SHP77 (cell line): ENCODE measurements at places on chromosomes 1 and 21.
A peak's percentile ranks its signal among the peaks of the same experiment; 100 is the strongest.

GRCh38 chr21:41254090-41254700 lies 62.4 kb upstream of the FAM3B start:
- DNase-seq, result no peak

GRCh38 chr1:182700351-182700709 lies 15.9 kb upstream of the RGS8 start:
- DNase-seq, result no peak

- DNase-seq, result no peak
Measured at GRCh38 chr1:47841356-47841755, 155.8 kb downstream of the TRABD2B start.

DNA sequence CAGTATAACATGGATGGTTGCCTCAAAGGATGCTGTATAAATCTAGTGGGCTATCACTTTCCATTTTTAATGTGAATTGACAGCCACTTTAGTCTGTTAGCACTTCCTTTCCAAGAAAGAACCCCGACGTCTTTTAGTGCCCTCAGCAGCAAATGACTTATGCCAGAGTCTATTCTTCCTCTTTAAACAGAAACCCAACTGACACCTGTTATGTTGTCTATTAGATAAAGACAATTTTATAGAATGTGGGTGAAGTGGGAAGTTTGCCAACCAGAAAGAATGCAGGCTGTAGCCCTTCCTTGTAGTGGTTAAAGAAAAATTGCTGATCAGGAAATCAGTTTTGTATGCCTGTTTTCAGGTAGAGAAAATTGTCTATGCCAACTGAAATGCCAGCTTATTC lies 344.9 kb downstream of the ZNF326 start:
- DNase-seq, result no peak

DNA sequence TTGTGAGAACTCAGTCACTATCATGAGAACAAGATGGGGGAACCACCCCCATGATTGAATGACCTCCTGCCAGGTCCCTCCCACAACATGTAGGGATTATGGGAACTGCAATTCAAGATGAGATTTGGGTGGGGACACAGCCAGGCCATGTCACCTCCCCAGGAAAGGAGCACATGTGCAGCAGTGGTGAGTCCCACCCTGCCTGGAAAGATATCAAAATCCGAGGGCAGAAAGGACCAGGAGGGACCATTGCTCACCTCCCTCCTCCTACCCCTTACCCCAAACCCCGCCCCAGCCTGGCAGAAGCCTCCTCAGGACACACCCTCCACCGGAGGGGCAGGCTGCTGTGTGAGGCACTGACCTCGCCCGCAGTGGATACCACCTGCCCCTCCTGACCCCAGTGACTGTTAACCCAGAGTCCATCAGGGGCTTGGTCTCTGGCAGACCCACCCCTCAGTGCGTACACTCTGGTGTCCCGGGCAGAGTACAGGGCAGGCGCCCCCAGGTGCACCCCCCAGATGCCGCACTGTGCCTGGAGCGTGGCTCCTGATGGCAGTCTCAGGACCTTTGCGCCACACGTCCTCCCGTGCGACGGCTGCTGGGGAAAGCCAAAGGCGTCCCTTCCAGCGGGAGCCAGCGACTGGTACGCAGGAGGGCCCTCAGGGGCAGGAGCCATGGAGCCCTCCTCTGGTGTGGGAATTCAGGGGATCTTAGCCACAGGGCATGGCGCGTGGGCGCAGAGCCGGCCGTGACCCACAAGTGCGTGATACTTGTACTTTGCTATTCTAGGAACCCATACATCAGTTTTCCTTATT lies 20.9 kb downstream of the PDXK start:
- DNase-seq, result no peak

GRCh38 chr1:5374192-5374591 lies 618.0 kb downstream of the NPHP4 start:
- peak; percentile 63 for DNase-seq

DNA sequence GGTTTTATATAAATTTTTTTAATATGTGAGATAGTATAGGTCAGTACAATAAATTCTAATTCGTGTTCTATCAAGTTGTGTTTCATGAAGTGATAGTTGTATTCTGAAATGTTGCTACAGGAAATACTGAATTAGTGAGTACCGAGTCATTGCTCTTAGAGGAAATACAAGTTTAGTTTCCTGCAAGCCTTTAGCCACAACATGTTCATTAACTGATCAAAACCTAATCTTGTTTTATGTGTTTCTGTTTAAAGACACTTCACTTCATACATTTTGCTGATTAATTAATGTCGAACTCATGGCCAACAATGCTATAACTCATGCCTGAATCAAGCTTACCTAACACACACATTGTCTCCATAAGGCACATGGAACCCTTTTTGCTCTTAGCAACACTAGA lies 43.6 kb downstream of the LRRC7 start:
- DNase-seq, result no peak

GRCh38 chr1:51623450-51623849 lies 6.6 kb downstream of the OSBPL9 start:
- DNase-seq, result no peak

DNA sequence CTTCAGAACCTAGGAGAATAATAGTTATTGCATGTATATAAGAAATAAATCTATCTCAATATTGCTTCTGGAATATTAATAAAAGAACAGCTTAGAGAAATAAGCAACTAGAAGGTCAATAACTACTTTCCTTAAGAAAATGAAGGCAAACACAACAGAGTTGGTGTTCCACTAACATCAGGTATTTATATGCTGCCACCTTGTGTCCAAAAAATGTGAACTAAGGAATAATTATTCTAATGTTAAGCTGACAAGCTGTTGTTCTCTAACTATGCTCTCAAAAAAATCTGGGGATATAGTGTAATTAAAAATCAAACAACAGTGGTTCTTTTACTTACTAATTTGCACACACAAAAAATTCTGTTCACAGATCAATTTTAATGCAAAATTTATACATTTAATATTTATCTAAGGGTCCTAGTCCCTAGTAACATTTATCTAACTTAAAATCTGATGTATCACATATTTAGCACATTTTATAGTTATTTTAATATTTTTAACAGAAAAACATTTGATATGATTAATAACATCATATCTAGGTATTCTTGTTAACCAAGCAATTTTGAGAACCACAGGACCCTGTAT lies 39.6 kb downstream of the UCHL5 start:
- DNase-seq, result peak; percentile 44

GRCh38 chr1:207020065-207020708 lies 12.4 kb downstream of the C1orf116 start:
- no peak for DNase-seq
